Peyer's patch (tissue), 4 donors: ENCODE measurements at places on chromosomes 1 and 21. TPM values are rescaled to one million over a fixed set of nuclear protein-coding genes. Genes with fewer than 3 reads are reported as not detected.

Gene P3H1
- 31.7 TPM for total RNA-seq

DNA sequence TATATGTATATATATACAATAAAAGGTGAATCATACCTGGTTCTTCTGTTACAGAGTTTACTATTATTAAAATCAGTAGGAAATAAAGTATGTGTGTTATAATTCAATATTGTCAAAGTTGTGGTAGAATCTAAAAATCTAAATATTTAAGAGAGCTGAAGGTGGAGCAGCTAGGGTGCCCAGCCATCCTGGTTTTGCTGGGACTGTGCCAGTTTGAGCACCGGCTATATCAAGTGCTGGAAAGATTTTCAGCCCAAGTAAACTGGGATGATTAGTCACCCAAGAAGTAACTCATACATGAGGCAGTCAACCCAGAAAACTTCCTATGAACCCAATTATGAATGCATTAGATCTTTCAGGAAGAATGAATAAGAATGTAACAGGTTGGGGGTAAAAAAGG lies 16.9 kb upstream of the KRTAP19-5 start:
- no peak for DNase-seq

DNA sequence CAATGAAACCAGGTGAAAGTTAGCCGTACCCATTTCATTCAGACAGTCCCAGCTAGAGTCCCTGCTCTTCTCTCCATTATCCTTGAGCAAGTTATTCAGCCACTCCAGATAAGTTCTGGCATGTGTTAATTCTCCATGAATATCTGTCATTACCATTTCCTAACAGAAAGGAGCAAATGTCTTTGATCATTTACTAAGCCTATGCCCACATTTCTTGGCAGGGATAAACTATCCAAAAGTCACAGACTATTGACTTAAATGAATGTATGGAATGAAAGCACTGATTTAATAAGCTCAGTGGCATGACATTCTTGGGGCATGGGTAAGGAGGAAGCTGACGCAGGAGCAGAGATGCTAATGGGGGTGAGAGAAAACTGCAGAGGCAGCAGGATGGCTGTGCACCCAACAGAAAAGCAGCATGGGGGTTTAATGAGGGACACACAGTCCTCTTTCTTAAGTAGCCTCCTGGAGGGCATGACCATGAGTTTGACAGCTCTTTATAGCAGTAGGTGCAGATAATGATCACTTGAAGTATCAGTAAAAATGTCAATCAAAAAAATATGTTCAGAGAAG lies 17.6 kb upstream of the DHCR24 start:
- no peak for DNase-seq

GRCh38 chr1:19775317-19775716 lies 24.4 kb downstream of the TMCO4 start:
- no peak for DNase-seq

GRCh38 chr1:238242181-238242580 lies 351.5 kb upstream of the ZP4 start:
- no peak for DNase-seq
